ENCODE measurements at places on chromosomes 2 and 18.

DNA sequence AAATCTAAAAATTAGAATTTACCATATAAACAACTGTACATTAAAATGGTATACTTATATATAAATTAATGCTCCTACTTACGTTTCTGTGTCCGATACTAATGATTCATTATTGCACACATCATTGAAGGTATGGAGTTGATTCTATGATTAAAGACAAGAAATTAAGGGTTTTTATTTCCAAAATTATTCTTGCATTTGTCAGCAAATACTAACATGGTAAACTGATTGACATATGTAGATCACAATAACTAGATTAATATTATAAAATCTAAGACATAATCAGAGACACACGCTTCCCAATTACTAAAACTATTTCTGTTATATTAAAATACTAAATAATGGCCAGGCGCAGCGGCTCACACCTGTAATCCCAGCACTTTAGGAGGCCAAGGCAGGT lies 92.6 kb downstream of the USP34 start:
- DNase-seq, result no peak

- DNase-seq, result no peak
Measured at GRCh38 chr2:180124273-180125139, 117.4 kb upstream of the CWC22 start.

DNA sequence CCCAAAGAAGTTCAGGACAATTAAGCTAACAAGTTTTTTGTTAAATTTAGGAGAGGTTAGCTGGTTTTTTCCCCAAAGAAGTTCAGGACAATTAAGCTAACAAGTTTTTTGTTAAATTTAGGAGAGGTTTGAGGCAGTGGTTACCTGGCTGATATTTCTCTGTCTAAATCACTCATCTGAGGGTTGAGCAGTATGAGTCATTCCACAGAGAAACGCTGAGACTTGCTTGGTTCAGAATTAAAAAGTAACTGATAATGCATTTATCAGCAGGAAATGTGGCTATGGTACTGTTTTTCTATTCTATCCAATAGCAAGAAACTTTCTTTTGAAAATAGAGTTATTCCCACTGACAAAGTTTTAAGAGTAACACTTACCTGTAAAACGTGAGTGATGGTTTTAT lies 22.8 kb upstream of the KIDINS220 start:
- no peak for DNase-seq

GRCh38 chr18:50707855-50708469 lies 111.9 kb downstream of the MRO start:
- DNase-seq, result no peak

DNA sequence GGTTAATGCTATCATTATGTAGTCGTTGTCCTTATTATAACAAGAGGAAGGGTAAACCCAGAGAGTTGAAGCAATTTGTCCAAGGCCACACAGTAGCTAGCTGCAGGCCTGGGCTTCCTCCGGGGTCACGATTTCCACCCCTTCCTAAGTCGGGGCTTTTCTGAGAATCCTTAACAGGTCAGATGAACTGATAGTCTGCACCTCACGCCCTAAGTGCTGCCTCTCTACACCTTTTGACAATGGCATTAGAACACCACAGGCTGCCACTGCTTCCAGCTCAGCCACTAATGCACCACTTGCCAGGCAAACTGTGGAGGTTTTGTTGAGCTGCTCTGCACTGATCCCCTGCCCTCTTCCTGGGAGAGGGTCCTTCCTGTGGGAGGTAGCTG lies 37.7 kb downstream of the FOSL2 start:
- DNase-seq, result no peak

- no peak for DNase-seq
Measured at GRCh38 chr2:145156199-145156598, 636.3 kb upstream of the ZEB2 start.

All from gastrocnemius medialis (tissue), 4 donors.